Activated CD4-positive, alpha-beta T cell treated with anti-CD3 and anti-CD28 coated beads, Interleukin-2, amount 50 U/mL, for 24 hours (primary cell): ENCODE measurements at places on chromosomes 12 and 14.
A peak's percentile ranks its signal among the peaks of the same experiment; 100 is the strongest.

DNA sequence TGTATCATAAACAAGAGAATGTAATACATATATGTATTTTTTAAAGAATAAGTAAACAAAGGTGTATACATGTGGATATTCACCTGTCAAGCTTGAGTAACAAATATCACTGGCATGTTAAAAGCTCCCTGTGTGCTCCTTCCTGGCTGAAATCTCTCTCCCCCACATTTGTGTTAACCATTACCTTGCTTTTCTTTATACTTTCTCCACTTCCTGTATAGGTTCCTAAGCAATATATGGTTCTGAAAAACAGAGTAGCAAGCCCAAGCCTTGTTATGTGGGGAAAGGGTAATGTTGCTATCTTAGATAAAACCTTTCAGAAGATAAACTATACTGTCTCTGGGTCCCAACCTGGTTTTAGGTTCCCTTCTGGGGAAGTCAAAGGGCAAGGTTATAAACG is 32.3 kb upstream of the TBC1D30 start:
- DNase-seq: no peak

- DNase-seq: no peak
These were observed 11.5 kb downstream of the SLC38A2 start for GRCh38 chr12:46360908-46361666.

- no peak for DNase-seq
These were observed 6.3 kb downstream of the FBXL14 start for GRCh38 chr12:1587927-1588574.

DNA sequence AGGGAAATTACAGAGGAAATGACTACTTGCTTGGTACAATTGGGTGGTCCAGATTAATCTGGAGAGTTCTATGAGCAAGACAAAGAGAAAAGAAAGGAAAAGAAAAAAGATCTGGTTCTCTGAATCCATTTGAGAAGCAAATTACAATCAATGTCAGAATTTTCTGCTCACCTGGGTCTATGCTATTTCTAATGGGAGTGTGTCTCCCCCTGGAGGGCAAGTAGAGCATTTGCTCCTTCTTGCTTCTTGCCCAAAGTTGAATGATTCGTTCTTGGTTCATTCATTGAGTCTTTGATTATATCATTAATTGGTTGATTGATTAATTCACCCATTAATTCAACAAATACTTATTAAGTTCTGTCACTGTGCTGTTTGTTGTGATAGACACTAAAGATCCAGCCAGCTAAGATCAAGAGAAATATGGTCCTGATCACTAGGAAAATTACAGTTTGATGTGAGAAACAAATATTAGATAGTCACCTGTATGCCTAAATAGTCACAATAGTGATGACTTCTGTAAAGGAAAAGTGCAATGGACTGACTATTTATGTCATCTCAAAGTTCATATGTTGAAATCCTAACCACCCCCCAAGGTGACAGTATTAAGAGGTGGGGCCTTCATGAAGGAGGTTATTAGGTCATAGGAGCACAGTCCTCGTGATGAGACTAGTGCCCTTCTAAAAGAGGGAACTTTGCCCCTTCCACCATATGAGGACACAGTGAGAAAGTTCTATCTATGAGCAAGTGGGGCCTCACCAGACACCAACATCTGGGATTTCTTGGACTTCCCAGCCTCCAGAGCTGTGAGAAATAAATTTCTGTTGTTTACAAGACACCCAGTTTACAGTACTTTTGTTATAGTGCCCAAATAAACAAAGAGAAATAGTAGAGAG is 8.0 kb upstream of the ASB8 start:
- peak; percentile 44 for DNase-seq

DNA sequence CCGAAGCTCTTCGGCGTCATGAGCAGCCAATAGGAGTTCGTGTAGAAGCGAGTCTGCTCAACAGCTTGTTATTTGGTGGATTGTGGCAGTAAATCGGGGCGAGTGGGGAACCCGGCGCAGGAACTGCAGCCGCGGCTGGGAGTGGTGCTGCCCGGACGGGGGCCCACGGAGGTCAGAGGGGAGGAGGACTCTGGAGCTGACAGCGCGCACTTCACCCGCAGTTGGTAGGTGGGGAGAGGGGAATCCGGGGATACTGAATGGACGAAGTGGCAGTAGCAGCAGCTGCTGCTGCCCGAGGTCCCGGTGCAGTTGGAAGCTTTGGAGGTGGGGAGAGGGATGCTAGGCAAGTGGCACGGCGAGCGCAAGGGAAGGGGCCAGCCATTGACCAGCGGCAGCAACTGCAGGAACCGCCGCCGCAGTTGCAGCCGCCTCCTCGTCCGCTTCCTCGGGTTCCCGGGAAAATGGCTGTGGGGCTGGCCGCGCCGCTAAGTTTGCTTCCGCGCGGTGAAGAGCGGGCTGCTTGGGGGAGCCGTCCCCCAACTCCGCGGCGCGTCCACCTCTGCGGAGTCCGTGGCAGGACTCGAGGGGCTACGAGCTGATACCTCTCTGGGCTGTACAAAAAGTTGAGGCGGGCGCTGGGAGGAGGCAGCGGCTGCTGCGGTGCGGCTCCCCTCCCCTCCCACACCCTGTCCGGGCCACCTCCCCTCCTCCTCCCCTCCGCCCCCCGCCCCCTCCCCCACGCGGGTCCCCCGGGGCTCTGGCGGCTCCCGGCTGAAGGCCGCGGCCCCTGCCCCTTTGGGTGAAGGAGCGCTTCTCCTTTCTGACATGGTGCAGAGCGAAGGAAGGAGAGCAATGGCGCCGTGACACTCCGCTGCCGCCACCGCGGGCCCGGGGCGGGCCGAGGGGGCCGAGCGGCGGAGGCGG is at the start of gene ARID4A:
Gene ARID4A (plus strand): TSS at position 79 of the 924 bp plus-strand sequence. CDS start 1,300 bp downstream, outside the sequence.
- peak; percentile 52 for DNase-seq

DNA sequence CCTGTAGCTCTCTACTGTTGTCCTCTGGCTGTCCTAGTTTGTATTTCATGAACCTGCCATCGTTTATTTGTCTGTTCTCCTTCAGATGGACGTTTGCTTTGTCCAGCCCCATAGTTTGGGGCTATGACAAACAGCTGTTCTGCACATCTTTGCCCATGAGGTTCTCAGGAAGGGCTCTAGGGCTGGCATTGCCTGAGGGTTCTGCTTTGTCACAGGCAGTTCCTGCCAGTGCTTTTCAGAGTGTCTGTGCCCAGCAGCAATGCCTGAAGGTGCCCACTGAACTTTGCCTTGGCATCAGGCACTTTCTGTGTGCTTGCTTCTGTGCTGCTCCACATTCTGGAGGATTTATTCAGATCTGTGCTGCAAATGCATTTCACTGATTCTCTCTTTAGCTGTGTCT is 361.3 kb downstream of the TMEM121 start:
- DNase-seq: no peak
